ENCODE measurements at places on chromosomes 7 and 10. TPM values are rescaled to one million over a fixed set of nuclear protein-coding genes. Genes with fewer than 3 reads are reported as not detected.

DNA sequence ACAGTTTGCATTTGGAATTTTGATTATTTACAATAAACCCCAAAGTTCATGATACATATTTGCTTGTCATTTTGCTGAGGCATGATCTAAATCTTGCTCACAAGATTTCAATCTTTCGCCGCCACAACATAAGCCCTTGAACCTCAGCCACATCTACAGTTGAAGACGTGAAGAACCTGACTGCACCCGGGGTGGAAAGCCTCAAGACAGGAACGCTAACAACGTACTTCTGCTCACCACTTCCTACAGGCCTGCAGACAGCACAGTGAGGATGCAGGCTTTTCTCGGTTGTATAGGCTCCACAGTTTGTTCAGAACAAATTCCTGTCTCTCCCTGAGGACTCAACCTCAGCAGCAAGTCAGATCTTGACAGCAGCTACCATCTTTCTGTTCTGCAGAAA, 393.8 kb upstream of the PRKCQ start:
- DNase-seq: no peak

Gene ZNF503
- 48.9 TPM for polyA plus RNA-seq

Gene SRGN
- 42.6 TPM for polyA plus RNA-seq

Gene GPRIN2
- 12.5 TPM for polyA plus RNA-seq

Gene TRIP6
- 76.7 TPM for polyA plus RNA-seq

- no peak for DNase-seq
Measured at GRCh38 chr7:34059136-34059828, 153.9 kb downstream of the BMPER start.

All from left lung (tissue), 14 donors.